ENCODE measurements at places on chromosomes 5 and 9. TPM values are rescaled to one million over a fixed set of nuclear protein-coding genes. Genes with fewer than 3 reads are reported as not detected.

The FCHO2 gene
- polyA plus RNA-seq, result 13.8 TPM

The HSPA9 gene
- polyA plus RNA-seq, result 225 TPM

The MAP1B gene
- 261 TPM for polyA plus RNA-seq

The PHYKPL gene
- 22.9 TPM for polyA plus RNA-seq

The MARVELD2 gene
- polyA plus RNA-seq, result 1.7 TPM

All from GM23248 (cell line).